ENCODE measurements at places on chromosomes 12 and 14.
A peak's percentile ranks its signal among the peaks of the same experiment; 100 is the strongest.

DNA sequence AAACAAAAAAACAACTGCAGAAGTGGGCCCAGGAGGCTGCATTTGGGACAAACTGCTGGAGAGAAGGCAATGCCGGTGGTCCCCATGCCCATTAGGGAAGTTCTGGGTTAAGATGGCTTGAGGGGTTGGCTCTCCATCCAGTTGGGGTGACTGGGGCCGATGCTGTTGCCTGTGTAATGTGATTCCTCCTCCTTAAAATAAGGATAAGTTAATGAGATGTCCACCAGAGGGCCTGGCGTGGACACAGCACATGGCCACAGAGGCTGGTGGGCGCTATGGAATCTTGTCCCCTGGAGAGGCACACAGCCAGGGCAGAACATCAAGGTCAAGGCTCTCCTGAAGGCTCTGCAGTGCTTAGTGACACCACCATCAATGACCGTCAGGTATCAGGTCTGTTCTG is 1.0 kb upstream of the TESC start:
- no peak for DNase-seq

DNA sequence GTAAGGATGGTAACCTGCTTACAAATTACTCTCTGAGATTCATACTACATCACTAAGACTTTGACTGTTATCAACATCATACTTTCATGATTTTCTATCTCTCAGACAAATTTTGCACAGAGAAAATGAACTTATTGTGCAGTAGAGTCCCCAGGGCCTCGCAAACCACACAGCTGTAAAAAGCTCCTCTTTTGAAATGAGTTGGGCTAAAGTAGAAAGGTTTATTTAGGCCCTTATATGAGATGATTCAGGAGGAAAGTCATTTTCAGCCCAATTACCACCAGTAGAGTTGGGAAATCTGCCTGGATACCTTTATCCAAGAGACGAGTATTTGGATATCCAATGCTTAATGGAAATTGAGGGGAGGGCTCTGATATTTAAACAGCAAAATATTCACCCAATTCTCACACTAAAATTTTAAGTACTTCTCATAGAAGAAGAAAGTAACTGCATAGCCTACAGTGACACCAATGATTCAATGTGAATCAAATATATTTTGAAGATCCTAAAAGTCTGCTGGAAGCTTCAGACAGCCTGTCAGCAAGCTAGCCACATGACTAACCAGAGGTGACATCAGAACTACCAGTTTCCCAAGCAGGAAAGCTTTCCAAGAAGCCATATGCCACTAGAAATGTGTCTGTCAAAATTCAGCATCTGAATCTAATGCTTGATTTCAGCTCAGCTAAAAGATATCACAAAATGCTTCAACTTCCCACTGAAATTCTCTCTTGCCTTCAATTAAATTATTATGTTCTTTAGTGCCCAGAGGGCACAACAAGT is 190.1 kb upstream of the SYT1 start:
- DNase-seq, result no peak

- no peak for DNase-seq
Observed at GRCh38 chr12:129660946-129661345, 242.9 kb downstream of the TMEM132D start.

DNA sequence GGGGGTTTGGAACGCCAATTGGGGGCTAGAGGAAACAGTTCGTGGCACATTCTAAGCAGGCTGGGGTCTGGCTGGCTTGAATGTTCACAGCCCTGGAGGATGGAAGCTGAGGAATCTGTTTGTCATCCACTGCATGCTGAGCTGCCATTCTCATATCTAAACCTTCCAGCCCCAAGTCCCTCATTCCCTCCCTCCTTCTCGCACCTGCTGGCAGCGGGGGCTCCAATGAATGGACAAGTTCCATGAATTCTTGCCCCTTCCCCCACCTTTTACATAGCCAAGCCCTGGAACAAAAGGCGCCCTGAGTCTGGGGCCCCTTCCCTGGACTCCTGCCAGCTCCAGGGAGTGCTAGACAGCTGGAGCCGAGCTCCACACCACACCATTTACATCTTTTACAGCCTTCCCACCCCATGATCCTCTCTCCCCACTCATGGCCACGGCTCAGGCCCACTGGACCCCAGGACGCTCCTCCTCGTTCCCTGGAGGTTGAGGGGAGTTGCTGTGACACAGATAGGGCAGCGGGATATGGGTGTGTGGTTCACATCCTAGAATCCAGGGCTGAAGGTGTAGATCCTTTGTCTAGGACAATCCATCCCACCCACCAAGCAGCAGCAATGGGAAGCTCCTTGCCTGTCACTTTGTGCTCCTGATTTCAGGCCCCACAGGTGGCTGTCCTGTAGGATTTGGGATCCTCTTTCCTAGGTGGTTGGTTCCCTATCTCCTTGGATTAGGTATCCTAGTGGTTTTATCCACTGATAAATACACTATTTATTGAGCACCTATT is 21.7 kb upstream of the VRTN start:
- no peak for DNase-seq

DNA sequence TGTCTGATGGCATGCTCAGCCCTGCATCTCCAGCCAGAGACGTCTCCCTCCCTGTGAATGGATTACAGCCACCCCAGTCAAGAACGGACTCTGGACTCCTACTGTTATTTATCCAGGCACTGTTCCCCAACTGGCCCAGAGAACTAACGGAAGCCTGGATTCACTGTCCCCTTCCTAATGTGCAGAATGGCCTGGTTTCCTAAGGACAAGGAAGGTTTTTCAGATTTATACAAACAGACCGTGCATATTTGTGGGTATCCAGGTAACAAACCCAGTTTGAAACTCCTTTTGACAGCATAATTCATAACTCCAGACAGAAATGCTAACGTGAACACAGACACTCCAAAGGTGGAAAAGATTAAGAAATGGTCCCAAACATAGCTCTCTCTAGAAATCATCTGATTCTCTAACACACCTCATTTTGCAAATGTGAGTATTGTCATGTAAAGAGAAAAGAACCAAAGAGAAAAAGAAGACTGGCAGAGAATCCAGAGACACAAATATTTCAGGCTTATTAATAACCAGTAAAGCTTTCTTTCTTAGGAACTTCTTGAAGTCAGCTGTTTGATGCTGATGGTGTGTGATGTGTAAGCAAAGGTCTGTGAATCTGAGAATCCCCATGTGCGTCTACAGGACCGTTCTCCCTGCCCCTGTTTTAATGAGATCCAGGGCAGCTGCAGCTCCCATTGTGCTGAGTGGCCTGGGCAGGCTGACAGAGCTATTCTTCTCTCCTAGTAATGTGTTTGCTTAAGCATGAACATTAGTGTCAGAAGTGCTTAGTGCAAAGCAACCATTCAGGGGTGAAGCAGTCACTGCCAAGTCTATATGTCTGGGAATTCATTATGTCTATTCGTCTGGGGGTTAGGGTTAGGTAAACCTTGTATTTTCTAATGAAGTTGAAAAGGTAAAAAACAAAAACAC is 86.8 kb upstream of the HIF1A start:
- peak; percentile 95 for DNase-seq

- DNase-seq, result no peak
Observed at GRCh38 chr12:101855364-101855884, 22.0 kb upstream of the DRAM1 start.

- DNase-seq, result no peak
Observed at GRCh38 chr14:31410048-31410650, 10.2 kb downstream of the HEATR5A start.

- no peak for DNase-seq
Observed at GRCh38 chr12:3014641-3015040, 55.4 kb downstream of the TEAD4 start.

DNA sequence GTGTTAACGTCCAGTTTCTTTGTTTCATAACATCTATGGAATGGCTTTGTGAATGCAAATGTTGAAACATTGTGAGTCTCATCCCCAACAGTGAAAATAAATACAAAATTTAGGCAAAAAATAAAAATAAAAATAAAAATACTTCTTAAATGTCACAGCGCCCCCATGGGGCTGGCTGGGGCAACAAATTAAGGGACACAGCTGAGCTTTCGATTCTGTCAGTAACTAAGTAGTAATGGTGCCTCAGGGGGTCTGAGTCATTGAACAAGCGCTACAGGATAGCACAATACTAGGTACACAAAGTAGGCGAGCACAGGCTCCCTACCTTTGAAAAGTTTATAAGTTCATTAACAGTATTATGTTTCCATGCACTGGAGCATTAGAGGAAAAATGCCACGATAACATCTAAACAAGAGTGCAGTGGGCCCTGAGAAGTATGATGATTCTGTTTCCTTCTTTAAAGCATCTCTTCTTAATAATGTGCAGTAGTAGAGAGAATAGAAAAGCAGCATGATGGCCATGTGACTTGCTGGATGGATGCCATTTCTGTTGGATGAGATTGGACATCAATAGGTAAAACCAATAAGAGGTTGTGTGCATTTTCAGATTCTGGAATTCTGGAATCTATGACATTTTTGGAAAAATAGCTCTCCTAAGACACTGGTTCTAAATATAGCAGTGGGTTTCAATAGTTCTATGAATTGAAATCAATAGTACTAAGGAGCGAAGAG is 667.2 kb downstream of the DIO2 start:
- DNase-seq, result no peak

GRCh38 chr14:84442521-84442920 is 1087.4 kb upstream of the FLRT2 start:
- no peak for DNase-seq

DNA sequence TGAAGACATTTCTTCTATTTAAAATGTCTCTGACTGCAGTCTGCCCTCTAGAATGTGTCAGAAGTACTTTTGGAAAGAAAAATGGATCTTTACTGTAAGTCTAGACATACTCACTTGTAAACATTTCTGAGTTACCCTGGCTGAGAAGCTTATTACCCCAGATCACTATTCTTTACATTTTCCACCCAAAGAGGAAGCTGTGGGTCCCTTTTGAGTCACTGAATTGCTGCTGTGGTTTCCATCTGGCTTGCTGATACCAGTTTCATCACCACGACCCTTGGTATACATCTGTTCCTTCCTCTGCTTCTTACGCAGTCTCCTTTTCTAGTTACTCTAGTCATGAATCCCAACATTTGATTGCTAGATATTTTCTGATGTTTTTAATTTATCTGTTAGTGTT is 20.2 kb upstream of the CLEC4D start:
- DNase-seq, result no peak

- no peak for DNase-seq
Observed at GRCh38 chr12:121949648-121950397, 31.4 kb downstream of the CFAP251 start.

GRCh38 chr12:93957870-93958269 is 190.5 kb upstream of the PLXNC1 start:
- DNase-seq, result no peak

DNA sequence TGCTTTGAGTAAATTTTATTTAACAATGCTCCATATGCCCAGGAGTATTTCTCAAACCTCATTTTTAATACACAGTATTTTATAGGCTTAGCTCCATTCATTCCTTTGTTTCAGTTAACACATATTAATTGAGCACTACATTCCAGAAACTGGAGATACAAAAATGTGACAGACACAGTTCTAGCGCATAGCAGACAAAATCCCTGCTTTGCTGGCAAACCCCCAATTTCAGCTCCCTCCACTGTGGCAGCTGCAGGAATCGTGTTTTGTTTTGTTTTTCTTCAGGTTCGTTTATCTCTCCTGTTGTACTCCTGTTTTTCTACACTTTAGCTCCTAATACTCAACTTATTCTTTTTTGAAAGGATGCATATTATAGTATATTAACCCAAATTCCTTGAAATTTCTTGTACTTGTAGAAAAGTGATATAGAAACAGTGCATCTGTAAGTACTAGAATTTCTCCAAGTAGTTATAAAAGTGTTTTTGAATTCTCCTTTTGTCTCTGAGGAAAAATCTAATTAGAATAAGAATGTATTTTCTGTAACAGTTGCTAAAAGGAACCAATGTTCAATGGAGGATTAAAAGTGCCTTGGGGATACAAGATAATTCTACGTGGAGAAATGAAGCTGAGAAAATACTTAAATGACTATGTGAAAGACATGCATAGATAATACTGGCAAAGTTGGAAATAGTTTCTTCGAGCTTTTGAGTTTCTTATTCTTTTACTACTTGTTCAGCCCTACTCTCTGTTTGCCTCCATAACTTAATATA is 6.4 kb upstream of the RAB21 start:
- DNase-seq, result no peak

DNA sequence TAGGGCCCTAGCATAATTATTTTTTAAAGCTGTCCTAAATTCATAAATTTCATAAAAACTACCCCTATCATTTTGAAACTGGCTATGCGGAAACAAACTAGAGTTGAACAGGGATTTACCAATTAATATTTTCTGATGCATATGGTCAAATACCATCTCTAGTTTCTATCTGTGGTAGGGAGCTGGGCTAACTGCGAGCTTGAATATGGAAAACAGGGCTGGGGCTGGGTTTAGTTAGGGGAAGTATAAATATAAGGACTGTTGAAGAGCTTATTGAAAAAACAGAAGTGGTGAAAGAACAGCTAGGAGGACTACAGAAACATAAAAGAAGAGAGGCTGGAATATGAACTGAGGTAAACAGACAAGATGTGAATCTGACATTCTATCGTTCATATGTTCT is 91.8 kb downstream of the SLC38A1 start:
- DNase-seq, result no peak

GRCh38 chr12:14840616-14841015 is 2.7 kb downstream of the ART4 start:
- no peak for DNase-seq

- DNase-seq, result no peak
Observed at GRCh38 chr12:7121324-7121723, 7.4 kb downstream of the RBP5 start.

DNA sequence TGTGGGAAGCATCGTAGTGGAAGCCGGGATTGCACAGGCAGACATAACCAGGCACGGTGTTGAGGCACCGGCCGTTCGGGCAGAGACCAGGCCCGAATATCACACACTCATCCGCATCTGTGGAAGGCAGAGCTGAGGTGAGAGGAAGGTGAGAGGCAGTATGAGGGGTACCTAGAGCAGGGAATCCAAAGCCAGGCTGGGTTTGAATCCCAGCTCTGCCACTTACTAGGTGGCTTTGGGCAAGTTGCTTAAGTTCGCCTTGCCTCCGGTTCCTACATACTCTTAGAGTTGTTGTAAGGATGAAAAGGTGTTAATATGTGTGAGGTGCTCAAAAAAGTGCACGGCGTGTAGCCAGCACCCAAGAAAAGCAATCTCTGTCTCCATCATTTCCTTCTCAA is 10.4 kb downstream of the ISCA2 start:
- no peak for DNase-seq

GRCh38 chr12:53499266-53500141 is at the start of gene MAP3K12:
Gene MAP3K12, minus strand, starts transcription at chr12:53499458. Its CDS starts 12,067 bp downstream, at chr12:53487391.
- no peak for DNase-seq

DNA sequence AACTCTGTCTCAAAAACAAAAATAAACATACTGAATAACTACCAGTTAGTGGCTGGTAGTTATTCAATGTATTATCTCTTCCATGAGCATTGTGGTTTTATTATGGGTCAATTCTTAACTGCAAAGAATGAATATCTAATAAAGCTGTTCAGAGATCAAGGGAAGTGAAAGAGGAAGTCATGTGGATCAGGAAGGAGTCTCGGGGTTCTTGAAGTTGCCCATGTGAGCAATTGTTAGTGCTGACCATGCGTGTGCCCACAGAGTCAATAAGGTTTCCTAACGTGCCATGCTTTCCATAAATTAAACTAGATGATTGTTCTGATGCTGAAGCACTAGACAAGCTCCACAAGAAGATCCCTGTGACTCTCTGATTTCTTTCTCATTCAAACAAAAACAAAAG is 136.5 kb upstream of the CPSF6 start:
- DNase-seq, result no peak

All from NCI-H187 treated with DMSO at 0.1 percent for 48 hours (cell line).